H4 (cell line): ENCODE measurements at places on chromosomes 12 and 14.

DNA sequence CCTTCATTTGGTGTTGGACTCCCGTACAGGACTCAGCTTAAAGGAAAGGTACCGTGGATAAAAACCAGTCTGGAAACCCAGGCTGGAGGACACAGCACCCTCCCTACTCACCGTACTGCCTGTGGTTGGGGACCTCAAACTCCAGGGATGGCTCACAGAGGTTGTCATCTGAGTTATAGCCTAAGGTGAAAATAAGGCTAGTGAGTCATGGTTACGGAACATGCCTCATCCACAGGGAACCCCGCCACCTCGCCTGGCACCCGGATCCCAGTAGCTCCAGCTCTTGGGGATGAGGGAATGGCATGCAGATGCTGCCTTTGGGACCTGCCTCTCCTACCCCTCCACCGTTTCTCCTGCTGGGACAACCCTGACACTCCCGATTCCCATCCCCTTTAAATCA lies 36.8 kb upstream of the GPR68 start:
- no peak for DNase-seq

GRCh38 chr12:9379023-9379742 lies 171.0 kb upstream of the PZP start:
- no peak for DNase-seq

DNA sequence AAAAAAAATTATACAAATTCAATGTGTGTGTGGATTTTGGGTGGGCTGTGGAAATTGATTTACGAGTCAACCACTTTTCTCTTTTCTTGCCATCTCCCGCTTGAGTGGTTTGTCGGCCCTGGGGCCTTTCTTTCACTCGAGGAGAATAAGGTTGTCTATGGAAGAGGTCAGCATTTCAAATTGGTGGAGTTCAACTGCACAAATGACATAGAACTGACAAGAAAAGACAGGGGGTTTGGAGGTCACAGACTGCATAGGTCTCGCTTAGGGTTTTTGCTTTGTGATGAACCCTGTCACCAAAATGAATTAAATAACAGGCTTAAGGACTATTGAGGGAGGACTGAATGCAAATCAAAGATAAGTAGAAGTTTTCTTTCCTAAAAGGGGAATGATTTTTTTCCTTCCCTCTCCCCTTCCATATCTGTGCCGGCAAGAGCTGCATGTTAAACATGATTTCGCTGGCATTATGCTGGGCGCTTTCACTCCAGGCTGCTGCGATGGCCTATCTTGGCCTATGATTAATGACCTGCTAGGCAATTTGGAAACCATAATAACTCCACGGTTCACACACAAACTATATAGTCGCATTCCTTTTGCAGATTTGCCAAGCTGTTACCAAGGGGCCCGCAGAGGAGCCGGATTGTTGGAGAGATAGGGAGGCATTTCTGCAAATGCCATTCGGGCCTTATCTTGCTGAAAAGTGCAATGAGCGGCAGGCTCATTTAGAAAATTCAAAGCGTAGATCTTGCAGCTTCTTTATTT lies 20.7 kb downstream of the ASCL1 start:
- no peak for DNase-seq

GRCh38 chr12:76929499-76929898 lies 50.7 kb upstream of the CSRP2 start:
- no peak for DNase-seq

DNA sequence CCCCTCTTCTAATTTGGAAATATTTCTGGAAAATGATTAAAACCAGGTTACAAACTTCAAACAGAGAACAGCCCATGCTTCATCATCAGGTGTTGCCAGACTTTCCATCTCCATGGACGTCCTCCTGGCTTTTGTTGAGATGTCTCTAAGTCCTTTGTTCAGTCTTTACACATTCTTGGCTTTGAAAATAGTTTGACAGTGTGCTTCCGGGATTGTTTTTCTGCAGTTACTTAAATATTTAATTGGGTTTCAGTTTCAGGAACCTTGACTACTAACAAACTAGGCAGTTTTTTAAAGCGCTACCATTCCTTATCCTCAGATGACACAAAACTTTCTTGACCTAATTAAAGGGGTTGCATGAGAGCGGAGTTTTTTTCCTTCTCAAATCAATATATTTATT lies 47.8 kb downstream of the GOLGA5 start:
- no peak for DNase-seq

DNA sequence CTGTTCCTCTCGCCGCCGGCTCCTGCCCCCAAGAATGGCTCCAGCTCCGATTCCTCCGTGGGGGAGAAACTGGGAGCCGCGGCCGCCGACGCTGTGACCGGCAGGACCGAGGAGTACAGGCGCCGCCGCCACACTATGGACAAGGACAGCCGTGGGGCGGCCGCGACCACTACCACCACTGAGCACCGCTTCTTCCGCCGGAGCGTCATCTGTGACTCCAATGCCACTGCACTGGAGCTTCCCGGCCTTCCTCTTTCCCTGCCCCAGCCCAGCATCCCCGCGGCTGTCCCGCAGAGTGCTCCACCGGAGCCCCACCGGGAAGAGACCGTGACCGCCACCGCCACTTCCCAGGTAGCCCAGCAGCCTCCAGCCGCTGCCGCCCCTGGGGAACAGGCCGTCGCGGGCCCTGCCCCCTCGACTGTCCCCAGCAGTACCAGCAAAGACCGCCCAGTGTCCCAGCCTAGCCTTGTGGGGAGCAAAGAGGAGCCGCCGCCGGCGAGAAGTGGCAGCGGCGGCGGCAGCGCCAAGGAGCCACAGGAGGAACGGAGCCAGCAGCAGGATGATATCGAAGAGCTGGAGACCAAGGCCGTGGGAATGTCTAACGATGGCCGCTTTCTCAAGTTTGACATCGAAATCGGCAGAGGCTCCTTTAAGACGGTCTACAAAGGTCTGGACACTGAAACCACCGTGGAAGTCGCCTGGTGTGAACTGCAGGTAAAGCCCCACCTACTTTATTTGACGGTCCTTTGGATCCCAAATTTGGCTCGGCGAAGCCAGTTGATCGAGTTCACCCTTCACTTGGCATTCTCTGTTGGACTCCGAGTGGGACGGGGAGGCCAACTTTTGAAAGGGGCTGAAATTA lies 1.5 kb downstream of the WNK1 start:
- DNase-seq = no peak

GRCh38 chr14:27077710-27078109 lies 479.9 kb upstream of the NOVA1 start:
- no peak for DNase-seq

DNA sequence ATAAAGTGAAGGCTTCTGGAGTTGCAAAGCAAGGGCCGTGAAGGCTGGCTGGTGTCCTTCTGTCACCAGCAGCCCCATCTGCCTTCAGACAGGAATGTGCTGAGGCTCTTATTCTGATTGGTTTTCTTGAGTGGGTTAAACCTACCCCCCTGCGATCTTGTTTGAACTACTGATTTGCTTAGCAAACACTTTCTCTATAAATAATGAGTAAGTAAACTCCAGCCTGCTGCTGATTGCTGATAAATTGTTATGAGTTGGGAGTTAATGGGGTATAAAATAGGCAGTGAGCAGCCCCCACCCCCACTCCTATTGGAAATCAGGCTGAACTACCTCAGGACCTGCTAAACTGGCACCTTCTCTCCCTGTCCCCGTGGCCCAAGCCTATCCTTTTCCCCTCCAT lies 146.1 kb upstream of the NOS1 start:
- DNase-seq = no peak

- no peak for DNase-seq
Observed at GRCh38 chr12:47740606-47741339, 15.5 kb upstream of the ENDOU start.

GRCh38 chr12:1360441-1361210 lies 233.8 kb downstream of the FBXL14 start:
- no peak for DNase-seq

DNA sequence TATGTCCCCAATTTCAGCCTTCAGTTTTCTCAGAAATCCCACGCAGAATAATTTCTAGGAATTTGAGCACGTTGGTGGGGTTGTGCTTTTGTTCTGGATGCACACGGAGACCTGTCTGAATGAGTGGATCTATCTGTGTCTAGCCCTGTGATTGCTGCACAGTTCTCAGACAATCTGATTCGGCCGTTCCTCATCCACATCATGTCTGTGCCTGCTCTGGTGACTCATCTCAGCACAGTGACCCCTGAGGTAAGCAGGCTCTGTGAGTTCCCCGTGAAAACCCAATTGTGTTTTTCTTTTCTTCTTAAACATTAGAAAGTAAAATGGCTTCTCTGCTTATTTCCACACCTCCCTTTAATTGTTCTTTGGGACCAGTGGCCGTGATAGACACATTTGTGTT lies 20.2 kb downstream of the UBE3B start:
- no peak for DNase-seq

DNA sequence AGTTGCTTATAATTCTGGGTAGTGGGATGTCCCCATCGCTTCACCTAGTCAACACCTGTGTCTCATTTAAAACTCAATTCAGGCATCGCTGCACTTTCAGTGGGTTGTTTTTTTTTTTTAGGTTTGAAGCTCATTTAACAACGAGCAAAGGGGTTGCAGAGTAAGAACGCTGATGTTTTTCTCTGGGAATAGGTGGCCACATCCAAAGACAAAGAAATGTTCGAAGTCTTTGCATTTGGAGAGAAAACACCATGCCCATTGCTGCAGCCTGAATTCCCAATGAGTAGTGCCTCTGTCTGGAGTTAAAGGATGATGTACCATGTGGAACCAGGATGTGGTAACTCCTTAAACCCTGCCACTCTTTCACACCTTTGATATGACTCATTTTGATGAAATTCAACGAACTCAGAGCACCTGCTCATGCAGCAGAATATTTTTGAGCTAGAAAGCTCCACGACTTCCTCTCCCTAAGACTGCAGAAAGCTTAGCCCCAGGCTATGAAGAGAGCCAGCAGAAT lies 35.1 kb upstream of the BATF start:
- no peak for DNase-seq

GRCh38 chr14:50058113-50058512 lies 58.3 kb downstream of the VCPKMT start:
- no peak for DNase-seq

GRCh38 chr14:100712490-100712889 lies 14.2 kb upstream of the DLK1 start:
- DNase-seq = no peak

DNA sequence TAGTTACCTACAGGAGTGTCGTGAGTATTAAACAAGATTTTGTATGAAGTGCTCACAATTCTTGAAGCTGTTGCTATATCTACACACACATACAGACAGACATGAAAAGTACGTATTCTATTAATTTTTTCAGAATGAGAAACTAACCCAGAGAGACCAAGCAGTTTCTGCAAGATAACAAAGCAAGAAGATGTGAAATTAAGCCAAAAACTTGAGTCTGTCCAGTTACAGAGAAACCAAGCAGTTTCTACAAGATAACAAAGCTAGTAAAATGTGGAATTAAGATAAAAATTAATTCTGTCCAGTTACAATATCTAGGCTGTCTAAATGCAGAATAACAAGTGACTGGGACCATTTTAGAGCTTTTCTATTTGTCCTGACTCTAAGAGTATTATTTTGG lies 132.4 kb downstream of the ALG10B start:
- no peak for DNase-seq

DNA sequence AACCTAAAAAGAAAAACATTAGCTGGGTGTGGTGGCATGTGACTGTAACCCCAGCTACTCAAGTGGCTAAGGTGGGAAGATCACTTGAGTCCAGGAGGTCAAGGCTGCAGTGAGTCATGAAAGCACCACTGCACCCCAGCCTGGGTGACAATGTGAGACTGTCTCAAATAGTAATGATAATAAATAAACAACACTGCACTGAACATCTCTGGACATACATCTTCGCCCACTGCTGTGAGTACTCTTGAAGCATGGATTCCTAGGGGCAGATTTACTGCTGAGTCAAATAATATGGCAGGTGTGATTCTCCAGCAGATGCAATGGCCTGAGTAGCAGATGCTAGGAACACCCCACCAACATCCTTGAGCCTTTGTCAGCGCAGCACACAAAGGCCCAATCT lies 23.6 kb downstream of the ABCB9 start:
- DNase-seq = peak; percentile 54

DNA sequence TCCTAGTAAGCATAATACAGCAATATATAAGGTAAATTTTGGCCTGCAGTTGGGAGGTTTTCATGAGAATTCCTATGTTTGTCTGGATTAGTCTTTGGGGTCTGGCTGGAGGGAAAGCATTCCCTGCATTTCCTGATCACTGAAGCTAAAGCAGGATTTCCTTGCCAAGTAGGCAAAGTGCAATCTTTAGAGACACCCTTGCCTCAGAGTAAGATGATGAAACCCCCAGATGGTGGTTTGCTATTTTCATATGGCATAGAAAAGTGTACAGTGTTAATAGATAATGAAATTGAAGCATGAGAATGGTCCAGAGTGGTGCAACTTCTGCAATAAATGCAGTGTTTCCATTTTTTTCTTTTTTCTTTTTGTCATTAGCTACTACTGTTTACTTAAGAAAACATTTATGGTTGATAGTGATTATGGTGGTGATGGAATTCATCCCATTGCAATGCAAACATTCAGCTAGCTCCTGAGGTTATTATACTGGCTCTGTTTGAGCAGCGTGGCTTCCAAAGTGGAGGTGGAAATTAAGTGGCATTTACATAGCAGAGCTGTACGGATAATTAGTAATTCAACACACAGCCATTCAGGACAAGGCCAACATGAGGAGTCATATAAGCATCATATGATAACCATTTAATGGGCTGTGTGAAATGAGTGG lies 276.3 kb downstream of the DUSP6 start:
- DNase-seq = no peak

GRCh38 chr12:113242026-113242418 lies 20.8 kb downstream of the TPCN1 start:
- DNase-seq = peak; percentile 87

GRCh38 chr12:116959198-116959460 lies 48.4 kb downstream of the FBXW8 start:
- no peak for DNase-seq

GRCh38 chr12:25817166-25817565 lies 141.3 kb upstream of the RASSF8 start:
- no peak for DNase-seq

DNA sequence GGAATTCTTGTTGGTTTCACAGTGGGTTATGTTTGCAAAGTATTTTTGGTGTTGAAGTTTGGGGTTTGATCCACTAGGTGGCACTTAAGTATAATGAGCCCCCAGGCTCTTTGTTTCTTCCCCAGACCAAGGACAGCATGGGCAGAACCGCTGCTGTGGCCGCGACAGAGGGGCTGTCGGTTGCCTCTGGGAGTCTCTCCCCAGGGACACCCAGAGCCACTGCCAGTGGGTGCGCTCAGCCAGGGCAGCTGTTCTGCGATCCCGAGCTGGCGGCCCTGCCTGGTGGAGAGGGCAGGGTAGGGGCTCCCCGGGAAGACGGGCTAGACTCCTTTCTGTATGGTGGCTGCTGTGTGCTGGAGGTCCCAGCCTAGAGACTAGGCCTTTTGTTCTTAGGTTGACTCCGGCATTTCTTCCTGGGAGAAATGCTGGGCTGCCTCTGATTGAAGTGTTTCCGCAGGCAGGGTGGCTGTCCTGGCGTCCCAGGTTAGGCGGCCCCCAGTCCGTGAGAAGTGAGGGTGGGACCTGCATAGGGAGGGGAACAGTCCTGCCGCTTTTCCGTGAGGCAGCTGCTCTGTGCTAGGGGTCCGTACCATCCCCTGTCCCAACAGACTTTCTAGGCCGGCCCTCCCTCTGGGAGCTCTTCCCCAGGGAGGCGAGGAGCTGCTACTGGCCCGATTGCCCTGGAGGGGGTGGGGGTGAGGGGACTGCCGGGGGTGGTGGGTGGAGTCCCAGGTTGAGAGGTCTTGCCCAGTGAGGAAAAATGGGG lies 253.1 kb upstream of the PELI2 start:
- no peak for DNase-seq

- DNase-seq = no peak
Observed at GRCh38 chr12:4943067-4943937, 33.6 kb downstream of the KCNA1 start.

GRCh38 chr14:43674273-43674672 lies 832.8 kb downstream of the FSCB start:
- no peak for DNase-seq
